ENCODE measurements at places on chromosomes 3 and 15.
A peak's percentile ranks its signal among the peaks of the same experiment; 100 is the strongest.

DNA sequence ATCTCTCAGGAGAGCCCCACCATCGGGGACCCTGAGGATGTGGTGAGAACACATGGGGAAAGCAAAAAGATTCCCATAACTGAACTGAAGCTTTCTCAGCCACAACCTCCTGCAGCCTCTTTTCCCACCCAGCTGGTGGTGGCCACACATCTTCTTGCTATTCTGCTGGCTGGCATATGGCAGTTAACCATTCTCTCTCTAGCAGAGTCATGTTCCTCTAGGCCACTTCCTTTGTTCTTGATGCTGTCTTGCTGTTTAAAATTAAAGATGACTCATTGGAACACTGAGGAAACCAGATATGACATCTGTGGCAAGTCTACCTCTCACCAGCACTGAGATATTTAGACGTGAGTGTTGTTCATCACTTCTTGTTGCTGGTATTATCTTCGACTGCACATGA lies 180.3 kb upstream of the ROBO2 start:
- no peak for DNase-seq

GRCh38 chr3:94232921-94233320 lies 170.1 kb downstream of the NSUN3 start:
- no peak for DNase-seq

DNA sequence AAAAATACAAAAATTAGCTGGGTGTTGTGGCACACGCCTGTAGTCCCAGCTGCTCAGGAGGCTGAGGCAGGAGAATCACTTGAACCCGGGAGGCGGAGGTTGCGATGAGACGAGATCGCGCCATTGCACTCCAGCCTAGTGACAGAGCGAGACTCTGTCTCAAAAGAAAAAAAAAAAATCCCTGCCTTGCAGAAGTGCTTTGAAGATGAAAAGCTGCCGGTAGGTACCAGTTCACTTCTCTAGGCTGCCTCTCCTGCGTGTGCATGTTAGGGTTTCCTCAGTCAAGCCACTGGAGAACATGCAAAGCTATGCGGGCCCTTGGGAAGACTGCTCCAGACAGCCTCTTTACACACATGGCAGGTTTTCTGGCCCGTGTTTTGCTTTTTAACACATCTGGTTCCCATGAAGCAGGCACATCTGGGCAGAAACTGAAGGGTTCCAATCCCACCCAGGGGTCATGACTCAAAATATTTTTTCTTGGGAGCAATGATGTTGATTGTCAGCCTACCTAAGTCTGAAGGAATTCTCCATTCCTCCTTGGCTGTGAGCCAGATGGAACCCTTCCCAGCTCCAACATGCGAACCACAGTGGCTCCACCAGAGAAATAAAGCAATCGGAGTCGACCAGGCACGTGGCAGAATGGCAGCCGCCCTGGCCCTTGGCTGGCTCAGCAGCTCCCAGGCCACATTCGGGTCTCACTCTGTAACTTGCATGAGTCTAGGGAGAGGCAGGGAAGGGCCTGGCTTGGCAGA lies 29.6 kb downstream of the MGLL start:
- DNase-seq = no peak

DNA sequence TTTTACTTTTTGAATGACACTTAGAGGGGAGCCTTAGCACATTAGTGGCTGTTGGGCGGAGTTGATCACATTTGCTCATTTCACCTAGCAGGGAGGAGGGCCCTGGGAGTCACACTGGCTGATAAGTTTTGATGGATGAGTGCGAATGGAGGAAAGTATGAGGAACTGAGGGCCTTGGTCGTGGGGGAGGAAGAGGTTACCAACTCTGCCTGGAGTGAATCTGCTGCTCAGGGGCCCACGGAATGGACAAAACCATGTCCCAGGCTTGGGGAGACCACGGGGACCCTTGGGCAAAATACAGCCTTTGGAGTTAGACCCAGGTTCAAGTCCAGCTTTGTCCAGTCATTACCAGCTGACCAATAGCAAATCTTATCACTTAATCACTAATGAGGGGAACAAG lies 5.1 kb upstream of the FLNB start:
- no peak for DNase-seq

DNA sequence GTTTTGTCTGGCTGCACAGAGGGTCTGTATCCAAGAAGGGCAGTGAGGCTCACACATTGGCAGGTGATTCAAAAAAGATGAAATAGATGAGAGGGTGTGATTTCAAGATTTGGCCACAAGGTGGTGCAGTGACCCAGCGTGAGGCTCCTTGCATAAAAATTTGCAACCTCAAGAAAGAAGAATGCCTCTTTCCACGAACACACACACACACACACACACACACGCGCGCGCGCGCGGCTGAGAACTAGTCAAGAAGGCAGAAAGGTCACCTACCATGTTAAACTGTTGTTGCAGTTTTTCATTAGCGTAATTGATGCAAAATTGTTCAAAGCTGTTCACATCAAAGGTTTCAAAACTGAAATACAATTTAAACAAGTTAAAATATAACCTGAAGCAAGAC lies 39.2 kb downstream of the MYO5C start:
- peak; percentile 63 for DNase-seq

- no peak for DNase-seq
Measured at GRCh38 chr15:61383421-61383820, 154.3 kb upstream of the RORA start.

DNA sequence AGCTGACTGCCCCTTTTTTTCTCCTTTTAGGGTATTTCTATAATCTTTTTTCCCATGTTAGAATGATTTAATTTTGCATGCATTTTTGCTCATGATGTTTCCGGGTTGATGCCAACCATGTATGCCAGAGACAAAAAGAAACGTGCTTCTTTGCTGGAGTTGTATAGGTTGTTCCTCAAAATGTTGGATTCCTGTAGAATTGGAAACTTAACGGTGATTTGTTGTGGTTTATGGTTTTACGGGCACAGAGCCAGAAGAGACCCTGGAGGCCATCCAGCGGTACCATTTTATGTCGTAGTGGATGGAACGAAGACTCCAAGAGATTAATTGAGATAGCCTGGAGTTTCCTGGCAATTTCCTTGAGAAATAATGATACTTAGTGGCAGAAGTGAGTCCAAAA lies 481.5 kb upstream of the RGMA start:
- DNase-seq = no peak

GRCh38 chr3:102449341-102449740 lies 14.5 kb downstream of the ZPLD1 start:
- DNase-seq = no peak

- DNase-seq = no peak
Measured at GRCh38 chr3:173257797-173258196, 116.8 kb upstream of the SPATA16 start.

- DNase-seq = no peak
Measured at GRCh38 chr15:61702224-61703020, 357.8 kb downstream of the VPS13C start.

DNA sequence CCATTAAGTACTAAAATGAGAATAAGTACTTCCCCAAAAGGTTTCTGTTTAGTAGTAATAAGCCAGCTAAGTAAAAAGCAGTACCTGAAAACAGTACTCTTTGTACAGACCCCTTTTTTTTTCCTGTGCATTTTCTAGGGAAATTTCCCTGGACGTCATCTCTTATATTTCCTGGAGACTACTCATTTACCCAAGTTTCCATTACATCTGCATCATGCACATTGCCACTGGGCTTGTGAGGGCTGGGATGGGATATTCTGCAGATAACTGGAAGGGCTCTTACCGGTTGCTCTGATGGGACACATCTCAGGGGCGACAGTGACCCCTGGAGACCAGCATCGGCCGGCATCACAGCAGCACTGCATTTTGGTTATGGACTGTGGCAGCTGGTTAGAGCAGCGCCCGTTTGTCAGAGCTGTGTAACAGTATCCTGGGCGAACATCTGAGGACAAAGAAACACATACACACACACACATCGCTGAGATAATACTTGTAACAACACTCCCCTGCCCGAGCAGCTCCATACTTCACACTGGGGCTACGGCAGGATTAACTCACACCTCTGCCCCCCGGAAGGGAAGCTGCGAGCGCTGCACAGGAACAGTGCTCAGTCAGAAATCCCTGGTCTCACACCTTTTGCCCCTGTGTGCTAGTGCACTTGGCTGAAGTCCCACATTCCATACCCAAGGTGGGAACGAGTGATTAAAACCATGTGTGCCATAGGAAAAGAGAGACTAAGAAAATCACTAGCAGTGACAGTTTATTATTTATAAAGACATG lies 124.9 kb downstream of the FBN1 start:
- DNase-seq = no peak

DNA sequence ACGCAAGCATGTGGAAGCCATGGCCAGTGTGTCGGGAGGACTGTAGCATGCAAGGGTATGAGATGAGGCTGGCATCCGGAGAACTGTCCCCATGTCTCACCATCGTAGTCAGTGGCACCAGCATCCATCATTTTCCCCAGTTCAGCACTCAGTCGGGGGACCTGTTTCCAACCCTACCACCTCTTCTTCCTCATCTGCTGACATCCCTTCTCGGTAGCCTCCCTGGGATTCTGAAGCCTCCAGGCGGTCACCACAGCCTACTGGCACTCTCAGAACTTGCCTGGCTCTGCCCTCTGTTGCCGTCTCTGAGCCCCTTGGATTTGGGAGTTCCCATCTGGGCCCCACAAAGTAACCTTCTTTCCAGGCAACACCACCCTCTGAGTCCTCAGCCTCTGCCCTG lies 131.1 kb upstream of the ABHD17C start:
- no peak for DNase-seq

DNA sequence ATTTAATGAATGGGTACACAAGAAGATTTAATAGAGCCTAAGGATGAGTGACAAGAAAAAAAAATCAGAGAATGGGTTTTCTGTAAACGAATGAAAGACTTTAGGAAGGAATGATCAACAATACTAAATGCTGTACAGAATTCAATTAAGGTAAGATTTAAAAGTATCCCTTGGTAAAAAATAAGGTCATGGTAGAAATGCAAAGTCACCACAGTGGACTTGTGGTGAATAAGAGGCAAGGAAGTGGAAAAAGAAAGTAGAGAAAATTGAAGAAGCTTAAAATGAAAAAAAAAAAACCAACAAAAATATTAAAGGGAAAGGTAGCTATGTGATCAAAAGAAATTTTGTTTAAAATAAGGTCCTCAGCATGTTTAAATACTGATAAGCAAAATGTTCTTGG lies 82.4 kb downstream of the PLSCR2 start:
- no peak for DNase-seq

GRCh38 chr3:105274958-105275357 lies 91.8 kb upstream of the ALCAM start:
- DNase-seq = no peak

DNA sequence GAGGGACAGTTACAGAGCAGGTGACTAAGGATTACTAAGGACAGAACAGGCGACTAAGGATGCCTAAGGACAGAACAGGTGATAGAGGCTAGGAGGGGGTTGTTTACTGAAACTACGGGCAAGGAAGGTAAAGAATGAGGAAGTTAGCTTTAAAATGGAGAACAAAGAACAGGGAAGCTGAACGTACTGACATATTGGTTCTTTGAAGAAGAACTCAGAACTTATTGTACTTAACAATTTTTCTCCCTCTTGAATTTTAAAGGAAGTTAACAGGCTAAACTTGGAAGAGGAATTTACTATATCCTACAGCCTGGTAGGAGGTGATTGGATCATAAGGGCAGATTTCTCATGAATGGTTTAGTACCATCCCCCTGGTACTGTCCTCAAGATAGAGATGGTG lies 290.2 kb downstream of the SHQ1 start:
- no peak for DNase-seq

GRCh38 chr15:69480932-69481331 lies 28.3 kb downstream of the RPLP1 start:
- DNase-seq = no peak

- peak; percentile 33 for DNase-seq
Measured at GRCh38 chr3:47989981-47990440, 26.2 kb downstream of the MAP4 start.

GRCh38 chr3:61983479-61983878 lies 389.9 kb downstream of the FEZF2 start:
- DNase-seq = no peak

DNA sequence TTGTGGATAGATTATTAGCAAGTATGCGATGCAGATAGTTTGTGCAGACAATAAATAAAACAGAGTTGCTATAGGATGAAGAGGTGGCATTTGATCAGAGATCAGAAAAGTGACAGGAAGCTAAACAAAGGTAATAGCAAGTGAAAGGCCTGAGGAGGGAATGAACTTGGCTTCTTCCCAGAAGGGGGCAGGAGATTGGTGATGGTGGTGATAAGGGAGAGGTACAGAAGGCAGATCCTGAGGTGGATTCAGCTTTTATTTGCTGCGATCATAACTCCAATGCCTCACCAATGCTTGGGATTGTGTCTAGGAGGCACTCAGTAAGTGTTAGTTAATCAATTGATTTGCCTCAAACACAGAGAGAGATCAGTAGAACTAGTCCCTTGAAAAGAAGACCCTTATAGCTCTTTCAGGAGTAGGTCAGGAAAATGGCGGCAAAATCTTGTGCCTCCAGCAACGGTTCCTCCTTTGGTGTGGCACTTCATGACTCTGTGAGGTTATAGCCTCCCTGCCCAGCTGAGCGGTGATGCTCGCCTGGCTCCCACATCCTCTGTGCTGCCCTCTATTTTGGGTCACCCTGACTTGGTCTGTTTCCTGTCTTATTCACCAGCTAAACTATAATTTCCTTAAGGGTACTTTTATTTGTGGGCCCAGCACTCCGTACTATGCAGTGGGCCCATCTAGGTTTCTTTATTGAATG lies 37.5 kb downstream of the TGFBR2 start:
- DNase-seq = no peak

- no peak for DNase-seq
Measured at GRCh38 chr3:151639418-151639740, 94.3 kb upstream of the AADACL2 start.

DNA sequence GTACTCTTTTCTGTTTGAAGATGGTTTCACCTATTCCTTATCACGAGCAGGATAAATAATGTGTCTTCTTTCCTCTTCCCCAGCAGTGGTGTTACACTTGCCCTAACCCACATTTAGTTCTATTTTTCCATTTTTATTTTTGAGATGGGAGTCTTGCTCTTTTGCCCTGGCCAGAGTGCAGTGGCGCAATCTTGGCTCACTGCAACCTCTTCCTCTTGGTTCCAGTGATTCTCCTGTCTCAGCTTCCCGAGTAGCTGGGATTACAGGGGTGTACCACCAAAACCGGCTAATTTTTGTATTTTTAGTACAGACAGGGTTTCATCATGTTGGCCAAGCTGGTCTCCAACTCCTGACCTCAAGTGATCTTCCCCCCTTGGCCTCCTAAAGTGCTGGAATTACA lies 372.4 kb downstream of the FOXP1 start:
- no peak for DNase-seq

DNA sequence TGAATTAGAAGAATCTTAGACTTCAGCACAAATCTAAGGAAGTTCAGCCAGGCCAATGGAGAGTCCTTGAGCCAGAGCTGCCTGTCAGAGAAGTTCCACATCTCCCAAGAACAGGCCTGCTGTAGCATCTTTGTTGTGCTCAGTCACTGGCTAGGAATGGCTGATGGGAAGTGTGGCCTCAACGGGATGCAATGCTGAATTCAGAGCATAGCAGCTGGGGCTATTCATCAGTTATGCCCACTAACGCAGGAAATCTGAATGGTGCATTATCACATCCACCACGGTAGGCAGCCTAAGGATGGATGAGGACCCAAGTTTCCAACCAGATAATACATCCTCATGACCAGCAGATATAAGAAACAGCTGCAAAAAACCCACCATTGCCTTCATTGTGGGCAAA lies 3.2 kb upstream of the EIF1B start:
- DNase-seq = no peak
